ENCODE measurements at places on chromosomes 1 and 21. TPM values are rescaled to one million over a fixed set of nuclear protein-coding genes. Genes with fewer than 3 reads are reported as not detected.

DNA sequence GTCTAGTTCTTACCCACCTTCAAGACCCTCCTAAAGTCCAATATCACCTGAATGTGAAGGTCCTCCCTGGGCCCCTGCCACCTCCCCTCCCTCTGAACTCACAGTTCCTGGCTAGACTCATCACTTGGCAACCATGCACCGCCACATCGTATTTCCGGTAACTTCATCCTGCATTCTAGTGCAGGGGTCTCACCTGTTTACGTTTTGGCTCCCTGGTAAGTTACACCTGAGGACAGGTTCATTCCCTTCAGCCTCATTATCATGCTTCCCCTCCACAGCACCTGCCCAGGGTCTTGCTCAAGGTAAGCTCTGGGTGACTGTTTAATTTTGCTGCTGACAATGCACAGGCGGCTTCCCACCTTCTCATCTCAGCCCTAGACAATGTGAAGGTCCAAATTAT, 93.1 kb downstream of the MIS18A start:
- no peak for ATAC-seq

DNA sequence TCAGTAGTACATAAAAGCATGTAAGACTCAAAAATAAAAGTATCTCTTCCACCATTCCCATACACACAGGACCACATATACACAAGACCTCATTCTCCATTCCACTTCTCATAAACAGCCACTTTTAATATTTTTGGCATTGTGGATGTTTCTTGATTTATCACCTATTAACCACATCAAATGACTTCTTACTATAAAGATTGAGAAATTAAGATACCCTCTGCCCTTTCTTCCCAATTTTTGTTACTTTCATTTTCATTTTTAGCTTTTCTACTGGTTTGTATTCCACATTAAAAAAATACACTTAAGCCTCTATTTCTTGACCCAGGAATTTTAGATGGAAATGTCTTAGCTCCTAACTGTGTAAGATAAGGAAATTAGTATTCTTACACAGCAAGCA, 22.8 kb downstream of the AKT3 start:
- no peak for ATAC-seq

GRCh38 chr1:35222322-35223083, 29.6 kb upstream of the SFPQ start:
- no peak for ATAC-seq

DNA sequence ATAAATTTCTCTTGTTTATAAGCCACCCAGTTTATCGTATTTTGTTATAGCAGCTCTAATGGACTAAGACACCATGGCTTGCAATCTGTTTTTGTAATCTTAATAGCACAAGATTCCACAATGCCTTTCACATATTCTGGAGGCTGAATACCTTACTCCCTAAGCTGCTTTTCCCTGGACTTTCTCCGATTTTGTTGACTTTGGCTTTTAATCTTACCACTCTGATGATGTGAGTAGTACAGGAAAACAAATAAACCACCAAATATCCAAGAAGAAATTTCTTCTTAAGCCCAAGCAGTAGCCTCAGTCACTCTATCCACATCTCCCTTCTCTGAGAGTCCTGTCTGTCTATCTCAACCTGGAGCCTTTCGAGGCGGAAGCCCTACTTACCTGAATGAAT, 838.6 kb downstream of the LTN1 start:
- no peak for ATAC-seq

PRAMEF18 gene
- total RNA-seq = 0.19 TPM

DNA sequence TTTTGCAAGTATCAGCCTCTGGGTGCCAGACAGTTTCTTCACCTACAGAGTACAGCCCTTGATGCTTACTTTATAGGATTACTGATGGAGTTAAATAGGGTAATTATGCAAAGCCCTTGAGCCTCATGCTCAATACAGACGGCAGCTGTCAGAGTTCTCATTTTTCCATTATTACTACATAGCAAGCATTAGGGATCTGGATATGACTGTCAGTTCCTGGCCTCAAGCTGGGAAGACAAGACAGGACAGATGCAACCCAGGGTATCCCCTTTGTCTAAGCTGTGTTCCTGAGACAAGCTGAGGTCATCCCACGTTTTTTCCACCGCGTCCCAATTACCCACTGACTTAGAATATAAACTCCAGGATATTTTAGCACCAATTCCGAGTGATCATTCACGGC, 94.4 kb downstream of the SLC35F3 start:
- peak; percentile 16 for ATAC-seq

- ATAC-seq = no peak
Observed at GRCh38 chr1:187481581-187482148, 652.9 kb downstream of the PLA2G4A start.

- no peak for ATAC-seq
Observed at GRCh38 chr1:170376801-170377385, 155.1 kb upstream of the GORAB start.

- no peak for ATAC-seq
Observed at GRCh38 chr1:45395051-45395450, 54.8 kb upstream of the MUTYH start.

DNA sequence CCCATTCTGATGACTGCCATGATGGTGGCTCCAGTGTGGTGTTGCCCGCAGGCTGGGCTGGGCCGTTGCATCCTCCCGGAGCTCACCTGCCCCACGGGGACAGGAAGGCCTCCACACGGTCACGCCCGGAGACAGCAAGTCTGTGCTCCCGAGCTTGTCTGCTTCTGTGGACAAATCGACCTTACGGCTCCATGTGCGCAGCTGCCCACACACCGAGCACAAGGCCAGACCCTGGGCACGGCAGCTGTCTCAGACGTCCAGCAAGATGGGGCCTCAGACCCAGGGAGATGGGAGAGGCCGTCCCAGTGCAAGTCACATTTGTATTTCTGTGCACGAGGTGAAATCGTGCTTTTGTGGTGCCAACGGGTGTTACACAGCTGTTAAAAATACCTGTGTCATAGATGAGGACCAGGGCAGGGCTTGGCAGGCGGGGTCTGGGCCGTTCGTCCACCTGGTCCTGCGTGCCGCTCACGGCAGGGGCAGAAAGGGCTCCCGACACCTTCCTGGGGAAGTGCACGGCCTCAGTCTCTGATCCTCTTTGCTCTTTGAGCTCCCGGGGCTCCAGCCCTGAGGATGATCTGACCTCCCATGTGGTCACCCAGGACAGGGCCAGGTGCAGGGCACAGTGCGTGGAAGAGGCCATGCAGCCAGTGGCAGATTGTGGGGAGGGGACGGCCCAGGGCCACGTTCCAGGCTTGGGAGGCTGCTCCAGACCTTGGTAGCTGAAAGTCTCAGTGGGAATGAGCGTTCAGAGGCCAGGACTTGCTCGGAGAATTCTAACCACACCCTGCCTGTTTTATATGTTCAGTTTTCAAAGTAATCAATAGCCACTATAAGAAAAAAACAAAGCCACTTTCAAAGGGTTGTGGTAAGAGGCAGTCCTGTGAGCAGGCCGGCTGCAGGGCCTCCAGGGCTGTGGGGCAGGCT, 13.5 kb downstream of the COL6A1 start:
- no peak for ATAC-seq

DNA sequence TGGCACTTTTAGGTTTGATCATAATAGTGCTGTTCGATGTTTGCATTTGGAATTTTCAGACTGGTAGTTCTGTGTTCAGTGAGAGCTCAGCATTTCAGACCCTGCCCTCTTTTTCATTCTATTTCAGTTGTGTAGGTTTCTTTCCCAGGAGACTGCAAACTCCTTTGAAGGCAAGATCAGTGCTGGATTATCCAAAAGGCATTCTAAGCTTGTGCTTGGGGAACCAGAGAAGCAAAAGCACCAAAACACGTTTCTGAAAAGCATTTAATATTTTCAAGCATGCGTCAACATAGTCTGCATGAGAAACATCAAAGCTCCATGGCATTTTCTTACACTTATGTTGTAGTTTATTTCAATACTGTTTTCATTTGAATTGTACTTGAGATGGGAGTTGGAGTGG, 292.1 kb downstream of the SDCCAG8 start:
- no peak for ATAC-seq

DNA sequence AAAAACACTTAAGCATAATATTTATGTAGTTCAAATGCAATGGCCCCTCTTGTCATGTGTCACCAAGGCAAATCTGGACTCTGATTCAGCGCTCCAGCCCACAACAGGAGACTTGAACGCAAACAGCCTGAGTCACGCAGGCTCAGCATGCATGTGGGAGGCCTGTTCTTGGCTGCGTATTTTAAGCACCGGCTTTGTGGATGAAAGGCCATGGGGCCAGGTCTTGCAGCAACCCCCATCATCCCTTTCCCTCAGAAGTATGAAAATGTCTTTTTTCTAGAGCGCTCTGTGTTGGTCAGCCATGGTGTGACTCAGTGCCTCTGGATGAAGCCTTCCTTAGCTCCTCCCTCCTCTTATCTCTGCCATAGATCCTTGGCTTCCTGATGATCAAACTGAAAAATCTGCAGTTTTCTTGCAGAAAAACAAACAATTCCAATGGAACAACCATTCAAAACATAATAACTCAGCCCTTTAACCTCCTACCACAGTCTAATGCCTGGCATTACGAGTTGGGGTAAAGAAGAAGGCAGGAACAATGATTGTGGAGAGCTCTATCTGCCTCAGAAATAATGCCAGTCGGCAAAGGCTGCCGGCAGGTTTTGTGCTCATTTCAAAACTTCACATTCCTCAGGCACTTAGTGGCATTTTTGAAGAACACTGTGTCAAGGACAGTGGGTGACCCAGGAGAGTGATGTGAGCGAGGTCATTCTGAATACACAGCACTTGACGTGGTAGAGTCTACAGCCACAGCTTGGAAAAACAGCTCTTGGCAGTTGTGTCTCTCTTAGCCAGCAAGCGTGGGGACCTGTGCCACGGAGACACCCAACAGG, 167.5 kb downstream of the CLIC6 start:
- ATAC-seq = peak; percentile 93

GRCh38 chr1:243786531-243786930, 63.5 kb downstream of the AKT3 start:
- no peak for ATAC-seq

- ATAC-seq = no peak
Observed at GRCh38 chr1:150842343-150842742, 34.1 kb downstream of the ARNT start.

TFF3 gene
- not detected for total RNA-seq

SUSD4 gene
- 8.2 TPM for total RNA-seq

DNA sequence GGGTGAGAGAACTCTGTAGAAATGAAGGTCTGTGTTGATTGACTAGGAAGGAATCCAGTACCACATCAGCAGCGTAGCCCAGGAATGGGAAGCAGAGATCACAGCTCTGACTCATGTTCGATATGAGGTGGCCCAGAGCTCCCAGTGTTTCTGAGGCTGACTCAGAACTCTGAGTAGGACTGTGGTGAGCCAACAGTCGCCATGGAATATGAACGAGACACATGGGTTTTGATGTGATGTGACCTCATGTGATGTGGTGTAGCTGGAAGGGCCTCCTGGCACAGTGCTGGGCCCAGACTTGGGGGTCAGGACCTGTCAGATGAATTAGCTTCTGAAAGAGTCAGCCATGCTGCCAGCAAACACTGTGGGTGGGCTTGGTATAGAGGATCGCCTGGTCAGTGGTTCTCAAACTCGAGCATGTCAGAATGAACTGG, 237.0 kb downstream of the MRPL39 start:
- peak; percentile 97 for ATAC-seq

DNA sequence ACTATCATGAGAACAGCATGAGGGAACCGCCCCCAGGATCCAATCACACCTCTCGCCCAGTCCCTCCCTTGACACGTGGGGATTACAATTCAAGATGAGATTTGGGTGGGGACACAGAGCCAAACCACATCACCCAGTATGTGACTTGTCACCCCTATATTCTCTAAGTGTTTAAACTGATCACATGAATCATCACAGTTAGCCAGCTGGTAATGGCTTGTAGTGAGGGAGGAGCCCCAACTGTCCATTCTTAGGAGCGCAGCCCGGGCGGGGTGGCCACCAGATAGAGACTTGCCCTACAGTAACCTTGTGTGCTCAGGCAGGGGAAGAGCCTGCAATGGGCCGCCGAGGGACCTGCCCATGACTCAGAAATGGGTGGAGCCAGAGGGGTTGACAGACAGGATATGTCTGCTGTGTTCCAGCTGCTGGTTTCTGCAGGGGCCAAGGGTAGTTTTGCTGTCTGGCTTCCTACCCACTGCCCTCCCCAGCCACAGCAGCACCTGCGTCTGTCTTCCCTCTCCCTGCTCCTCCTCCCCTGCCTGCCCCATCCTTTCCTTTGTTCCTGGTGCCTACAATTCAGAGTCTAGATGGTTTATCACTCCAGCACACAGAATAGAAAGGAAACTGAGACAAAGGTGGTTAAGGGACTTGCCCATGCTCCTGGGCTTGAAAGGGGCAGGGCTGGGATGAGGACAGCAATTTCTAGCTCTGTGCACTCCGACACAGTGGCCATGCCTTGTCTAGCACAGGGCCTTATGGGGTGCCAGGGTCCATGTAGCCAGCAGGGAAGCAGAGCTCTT, 9.2 kb downstream of the ABCG1 start:
- peak; percentile 99 for ATAC-seq
